ENCODE measurements at places on chromosomes 5 and 9.

DNA sequence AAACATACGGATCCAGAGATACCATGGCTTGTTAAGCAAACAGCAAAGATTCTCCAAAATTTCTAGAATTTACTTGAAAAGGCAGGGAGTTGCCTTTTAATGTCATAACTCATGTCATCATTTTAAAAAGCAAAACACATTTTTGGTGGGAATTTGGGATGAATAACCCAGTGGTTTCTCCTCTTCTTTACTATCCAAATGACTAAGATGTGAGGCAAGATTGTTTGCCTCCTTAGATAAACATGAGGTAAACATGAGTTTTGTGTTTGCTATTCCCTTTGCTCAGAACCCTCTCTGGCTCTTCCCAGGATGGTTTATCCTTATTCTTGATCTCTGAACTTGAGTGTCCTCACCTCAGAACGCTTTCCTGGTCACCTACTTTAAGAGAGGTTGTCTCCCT is 267.0 kb downstream of the EBF1 start:
- no peak for DNase-seq

DNA sequence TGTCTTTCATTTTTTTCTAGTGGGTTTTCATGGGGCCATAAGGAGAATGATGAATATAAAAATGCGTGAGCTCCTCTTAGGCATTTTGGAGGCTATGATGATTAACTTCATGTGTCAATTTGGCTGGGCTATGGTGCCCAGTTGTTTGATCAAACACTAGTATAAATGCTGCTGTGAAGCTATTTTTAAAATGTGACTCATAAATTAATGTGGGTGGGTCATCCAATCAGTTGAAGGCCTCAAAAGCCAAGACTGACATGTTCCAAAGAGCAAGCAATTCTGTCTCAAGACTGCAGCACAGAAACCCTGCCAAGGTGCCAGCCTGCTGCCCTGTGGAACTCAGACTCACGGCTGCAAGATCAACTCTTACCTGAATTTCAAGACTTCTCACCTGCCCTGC is 24.4 kb upstream of the ICE1 start:
- no peak for DNase-seq

- DNase-seq, result no peak
These were observed 70.6 kb downstream of the DCP2 start for GRCh38 chr5:113047234-113047633.

- no peak for DNase-seq
These were observed 535.7 kb upstream of the ACO1 start for GRCh38 chr9:31848505-31849285.

DNA sequence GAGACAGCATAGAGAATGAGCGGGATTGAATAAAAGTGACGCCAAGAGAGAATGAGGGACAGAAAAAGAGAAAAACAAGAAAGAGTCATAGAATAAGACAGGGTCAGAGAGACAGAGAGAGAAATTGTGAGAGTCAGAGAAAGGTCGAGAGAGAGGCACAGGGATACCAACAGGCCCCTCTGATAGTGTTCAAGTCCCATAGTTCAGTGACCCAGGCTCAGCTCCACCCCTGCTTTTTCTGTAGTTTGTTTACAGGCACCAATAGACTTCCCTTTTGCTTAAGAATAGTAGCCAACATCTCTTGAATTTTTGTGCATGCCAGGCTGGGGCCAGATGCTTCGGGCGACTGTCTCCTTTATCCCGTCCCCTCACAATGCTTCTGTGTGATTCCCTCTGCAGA is 62.5 kb downstream of the ARHGEF37 start:
- no peak for DNase-seq
